Spinal cord (tissue), 10 donors: ENCODE measurements at places on chromosomes 5 and 9.

DNA sequence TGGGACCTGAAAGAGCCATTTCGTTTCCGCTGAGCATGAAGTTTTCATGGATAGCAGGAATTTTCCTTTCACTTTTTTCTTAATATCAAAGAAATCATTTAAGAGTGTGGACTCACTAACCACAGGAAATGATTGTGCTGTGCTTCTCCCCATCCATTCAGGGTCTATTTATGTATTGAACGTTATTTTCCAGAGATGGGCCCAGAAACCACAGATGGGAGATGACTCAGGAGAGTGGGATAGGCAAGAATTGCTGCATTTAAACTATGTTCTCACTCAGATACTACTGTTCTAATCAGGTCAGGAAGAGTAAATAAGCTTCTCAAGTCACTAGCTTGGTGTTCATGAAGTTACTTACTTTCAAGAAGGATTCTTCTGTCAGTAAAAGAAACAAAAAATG lies 763.8 kb downstream of the DTWD2 start:
- DNase-seq: no peak

DNA sequence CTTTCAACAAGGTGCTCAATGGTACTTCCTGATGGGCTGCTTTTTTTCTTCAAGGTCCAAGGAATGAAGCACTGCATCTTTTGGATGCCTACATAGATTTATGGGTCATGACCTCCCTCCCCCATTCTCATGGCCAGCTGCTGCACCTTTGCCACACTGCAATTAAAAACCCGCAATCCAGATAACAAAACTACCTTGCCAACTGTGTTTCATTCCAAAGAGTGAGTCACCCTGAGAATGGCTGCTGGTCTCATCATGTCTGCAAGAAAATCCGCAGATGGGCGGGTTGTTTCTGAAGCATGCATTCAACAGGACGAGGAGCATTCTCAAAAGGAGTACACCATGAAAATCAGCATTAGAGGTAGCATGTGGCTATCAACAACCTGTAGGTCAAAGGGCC lies 139.8 kb downstream of the ELAVL2 start:
- DNase-seq: no peak

DNA sequence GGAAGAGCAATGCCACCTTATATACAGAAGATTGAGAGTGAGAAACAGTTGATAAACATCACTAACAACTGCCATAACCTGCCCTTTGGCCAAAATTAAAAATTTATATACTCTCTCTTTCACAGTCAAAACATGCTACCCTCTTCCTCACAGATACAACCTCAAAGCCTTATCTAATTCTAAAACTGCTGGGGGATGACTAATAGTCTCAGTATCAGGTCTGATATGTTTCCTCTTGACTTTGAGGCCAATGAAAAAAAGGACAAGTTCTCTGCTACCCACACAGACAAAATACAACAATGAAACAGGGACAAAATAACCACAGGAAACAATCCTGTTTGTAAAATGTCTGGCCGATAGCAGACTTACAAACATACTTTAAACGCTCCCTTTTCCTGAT lies 485.6 kb upstream of the NUDT12 start:
- DNase-seq: no peak

- peak; percentile 47 for DNase-seq
Measured at GRCh38 chr9:90546200-90546599, 96.4 kb downstream of the DIRAS2 start.

GRCh38 chr5:154223320-154223719 lies 32.8 kb downstream of the GALNT10 start:
- no peak for DNase-seq

DNA sequence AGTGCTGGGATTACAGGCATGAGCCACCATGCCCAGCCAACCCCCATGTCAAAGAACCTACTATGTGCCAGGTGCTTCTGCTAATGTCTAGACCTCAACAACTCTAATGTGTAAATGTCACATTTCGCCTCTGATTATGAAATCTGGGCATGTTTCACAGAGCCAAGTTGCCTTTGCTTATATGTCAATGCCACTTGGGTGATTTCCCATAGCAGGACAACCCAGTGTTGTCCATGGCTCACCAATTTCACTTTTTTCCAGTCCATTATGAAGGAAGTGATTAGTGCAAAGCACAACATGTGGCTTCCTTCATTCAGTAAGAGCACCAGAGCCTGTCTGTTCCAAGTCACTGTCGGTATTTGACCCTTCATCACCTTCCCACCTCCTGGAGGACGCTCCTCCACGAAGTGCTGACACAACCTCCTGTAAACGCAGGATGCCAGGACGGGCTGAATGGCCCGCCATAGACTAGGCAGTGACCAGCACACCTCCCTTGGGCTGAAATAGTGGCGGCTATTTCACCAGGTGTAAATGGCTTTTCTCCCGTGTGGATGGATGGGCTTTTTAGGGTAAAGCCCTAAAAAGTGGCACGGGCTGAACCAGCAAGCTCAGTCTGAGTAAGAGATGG lies 962 bp upstream of the PKN3 start:
- no peak for DNase-seq

- DNase-seq: no peak
Measured at GRCh38 chr9:1274334-1274733, 224.2 kb downstream of the DMRT2 start.

- DNase-seq: no peak
Measured at GRCh38 chr5:76735762-76736545, 20.0 kb downstream of the F2R start.

- DNase-seq: no peak
Measured at GRCh38 chr5:173973616-173973969, 15.4 kb upstream of the C5orf47 start.

GRCh38 chr5:115770466-115770865 lies 46.0 kb downstream of the CDO1 start:
- no peak for DNase-seq

DNA sequence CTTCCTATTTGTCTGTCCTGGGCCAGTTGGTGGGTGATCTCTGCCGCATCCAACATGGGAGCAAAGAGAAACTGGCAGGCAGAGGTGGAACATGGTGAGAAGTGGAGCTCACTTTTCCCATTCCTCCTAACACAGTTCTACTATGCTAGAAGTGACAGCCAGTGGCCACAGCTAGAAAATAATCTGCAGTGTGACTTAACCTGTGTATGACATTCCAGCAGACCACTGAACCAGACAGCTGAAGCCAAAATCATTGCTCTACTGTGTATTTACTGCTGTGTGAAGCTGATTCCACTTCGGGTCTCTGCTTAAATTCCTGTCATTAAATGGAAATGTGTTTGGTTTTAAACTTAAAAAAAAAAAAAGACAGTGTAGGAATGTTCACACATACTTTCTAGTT lies 523.0 kb downstream of the MTRR start:
- no peak for DNase-seq

- no peak for DNase-seq
Measured at GRCh38 chr9:97431549-97432143, 19.8 kb downstream of the TDRD7 start.

DNA sequence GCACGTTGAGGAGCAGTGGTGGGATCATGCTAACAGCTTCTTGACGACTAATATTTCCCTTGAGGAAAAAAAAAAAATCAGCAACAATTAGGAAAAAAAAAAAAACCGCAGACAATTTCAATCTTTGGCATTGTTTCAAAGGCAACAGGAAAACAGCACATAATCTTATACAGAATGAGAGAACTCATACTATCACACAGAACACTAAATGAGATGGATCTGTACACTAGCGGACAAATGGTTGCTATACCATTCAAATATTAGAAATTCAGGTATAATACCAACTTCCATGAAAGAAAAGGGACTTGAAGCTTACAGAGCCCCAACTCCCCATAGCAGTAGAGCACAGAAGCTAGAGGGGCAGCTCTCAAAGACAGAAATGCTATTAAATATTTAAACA lies 9.6 kb downstream of the NSUN2 start:
- no peak for DNase-seq

- DNase-seq: no peak
Measured at GRCh38 chr9:126330536-126330935, 3.9 kb downstream of the MVB12B start.
